Renal cortical epithelial cell (primary cell): ENCODE measurements at places on chromosomes 7 and 10. TPM values are rescaled to one million over a fixed set of nuclear protein-coding genes. Genes with fewer than 3 reads are reported as not detected.

Gene DDC
- total RNA-seq: 2.7 TPM in 1 of 2 replicates, not detected in the other

Gene TAS2R41
- not detected in 2 replicates for total RNA-seq

Gene FAM24B
- total RNA-seq: 5.3 and 6.3 TPM in 2 replicates

Gene ACBD7
- total RNA-seq: 1.3 and 2.4 TPM in 2 replicates

Gene CLRN3
- total RNA-seq: 0.65 TPM in 1 of 2 replicates, not detected in the other

Gene MLXIPL
- 0.15 TPM in 1 of 2 replicates, not detected in the other for total RNA-seq

Gene PRTFDC1
- total RNA-seq: 12.2 and 13.7 TPM in 2 replicates

Gene GJD4
- not detected in 2 replicates for total RNA-seq

Gene VWC2
- not detected in 2 replicates for total RNA-seq

Gene RPEL1
- 0.17 and 0.25 TPM in 2 replicates for total RNA-seq

Gene CRYGN
- total RNA-seq: not detected in 2 replicates

Gene GPNMB
- 11.5 and 120 TPM in 2 replicates for total RNA-seq

Gene PTPRN2
- 0.35 and 1.2 TPM in 2 replicates for total RNA-seq

Gene PRXL2A
- 57.5 and 121 TPM in 2 replicates for total RNA-seq

Gene GATA3
- 0.52 and 3.9 TPM in 2 replicates for total RNA-seq

DNA sequence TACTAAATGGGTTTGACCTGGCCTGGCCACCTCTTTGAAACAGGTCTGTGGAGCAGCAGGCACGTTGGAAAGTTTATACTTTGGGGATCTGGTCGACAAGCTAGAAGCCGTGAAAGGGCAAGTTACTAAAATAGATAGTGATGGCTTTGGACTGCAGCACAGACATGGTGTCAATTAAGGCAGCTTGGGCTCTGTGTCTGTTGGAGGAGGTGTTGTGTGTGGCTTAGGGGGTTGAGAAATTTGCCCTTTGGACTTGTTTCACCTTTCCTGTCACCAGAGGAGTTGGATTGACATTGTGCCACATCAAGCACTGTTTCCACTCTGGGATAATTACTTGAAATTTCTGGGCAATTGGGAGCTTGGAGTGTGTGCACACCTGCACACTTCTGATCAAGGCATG, 251.8 kb upstream of the MKI67 start:
- no peak for DNase-seq

DNA sequence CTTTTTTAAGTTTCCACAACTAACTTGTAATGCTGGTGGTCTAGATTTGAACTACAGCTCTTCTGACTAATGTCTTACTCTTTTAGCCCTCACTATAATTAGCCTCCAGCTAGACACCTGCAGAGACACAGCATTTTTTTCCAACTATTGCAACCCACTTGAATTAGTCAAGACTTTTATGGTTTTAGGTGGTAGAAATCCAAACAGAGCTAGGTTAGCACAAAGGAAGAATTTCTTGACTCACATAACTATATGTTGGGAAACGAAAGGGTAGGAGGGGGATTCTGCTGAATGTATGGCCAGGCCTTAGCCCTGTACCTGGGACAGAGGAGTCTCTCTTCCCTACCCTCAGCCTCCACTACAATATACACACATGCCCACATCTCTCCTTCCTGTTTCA, 586.1 kb downstream of the INHBA start:
- DNase-seq: peak; percentile 75

DNA sequence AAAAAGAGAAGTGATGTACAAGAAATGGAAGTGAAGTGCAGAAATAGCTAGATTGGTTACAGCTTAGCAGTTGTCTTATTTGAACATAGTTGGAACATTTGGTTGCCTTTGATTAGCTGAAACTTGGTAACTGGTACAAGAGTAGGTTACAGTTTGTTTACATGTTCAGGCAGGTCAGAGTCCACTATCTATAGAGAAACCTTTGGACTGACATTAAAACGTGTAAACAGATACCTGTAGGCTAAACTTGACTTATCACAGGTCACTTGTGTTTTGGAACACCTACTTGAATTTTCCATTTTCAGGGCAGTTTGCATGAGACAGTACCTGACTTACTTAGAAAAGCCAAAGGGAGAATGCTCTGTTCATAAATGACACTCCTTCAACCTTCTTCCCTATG, 28.5 kb upstream of the CYP2C8 start:
- DNase-seq: no peak

GRCh38 chr7:78751253-78751652, 702.2 kb downstream of the MAGI2 start:
- no peak for DNase-seq

- DNase-seq: no peak
Measured at GRCh38 chr7:88689821-88690220, 69.7 kb upstream of the ZNF804B start.

DNA sequence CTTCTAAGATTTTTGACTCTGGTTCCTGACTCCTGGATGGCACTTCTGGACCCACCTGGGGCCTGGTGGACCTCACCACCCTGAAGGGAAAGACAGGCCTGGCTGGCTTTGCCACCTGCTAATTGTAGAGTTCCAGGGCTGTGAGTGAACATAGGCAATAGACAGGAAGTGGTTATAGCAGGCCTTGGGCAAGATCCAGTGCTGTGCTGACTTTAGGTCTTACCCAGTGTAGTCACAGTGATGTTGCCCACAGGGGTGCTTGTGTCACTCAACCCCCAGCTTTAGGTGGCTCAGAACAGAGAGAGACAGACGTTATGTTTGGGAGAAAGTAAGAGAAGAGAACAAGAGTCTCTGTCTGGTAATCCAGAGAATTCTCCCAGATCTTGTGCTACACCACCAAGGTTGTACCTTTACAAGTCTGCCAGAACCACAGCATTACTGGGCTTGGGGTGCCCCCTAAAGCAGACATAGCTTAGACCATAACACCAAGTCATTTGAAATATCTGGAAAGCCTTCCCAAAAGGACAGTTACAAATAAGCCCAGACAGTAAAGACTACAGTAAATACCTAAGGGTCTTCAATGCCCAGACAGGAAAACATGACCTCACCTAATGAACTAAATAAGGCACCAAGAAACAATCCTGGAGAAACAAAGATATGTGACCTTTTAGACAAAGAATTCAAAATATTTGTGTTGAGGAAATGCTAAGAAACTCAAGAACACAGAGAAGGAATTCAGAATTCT, 303.4 kb downstream of the PCLO start:
- peak; percentile 42 for DNase-seq

DNA sequence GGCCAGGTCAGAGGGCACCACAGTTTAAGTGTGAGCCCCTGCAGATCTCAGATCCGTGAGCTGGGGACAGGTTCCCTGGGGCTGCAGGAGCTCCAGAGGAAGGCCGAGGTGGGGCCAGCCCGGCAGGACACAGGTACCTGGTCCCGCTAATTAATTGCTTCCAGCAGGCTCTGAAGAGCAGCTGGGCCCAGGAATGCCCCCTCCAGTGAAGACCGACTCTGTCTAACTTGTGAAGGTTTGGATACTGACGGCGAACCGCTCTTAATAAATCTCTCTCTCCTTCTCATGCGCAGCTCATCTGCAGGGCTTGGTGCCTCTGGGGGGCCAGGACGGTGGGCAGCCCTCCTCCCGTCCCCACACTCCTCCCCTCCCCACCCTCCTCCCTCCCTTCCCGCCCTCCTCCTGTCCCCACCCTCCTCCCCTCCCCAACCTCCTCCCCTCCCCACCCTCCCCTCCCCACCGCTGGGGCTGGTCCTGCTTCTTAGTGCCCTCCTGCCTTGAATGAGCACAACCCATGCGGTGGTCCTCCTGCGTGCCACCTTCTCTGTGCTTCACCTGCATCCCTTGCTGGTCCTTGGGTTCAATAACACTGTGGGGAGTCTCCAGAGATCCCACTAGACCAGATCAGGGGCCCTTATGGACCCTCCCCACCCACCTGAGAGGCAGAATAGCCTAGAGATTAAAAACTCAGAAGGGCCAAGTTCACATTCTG, 38.3 kb downstream of the PDGFA start:
- no peak for DNase-seq

DNA sequence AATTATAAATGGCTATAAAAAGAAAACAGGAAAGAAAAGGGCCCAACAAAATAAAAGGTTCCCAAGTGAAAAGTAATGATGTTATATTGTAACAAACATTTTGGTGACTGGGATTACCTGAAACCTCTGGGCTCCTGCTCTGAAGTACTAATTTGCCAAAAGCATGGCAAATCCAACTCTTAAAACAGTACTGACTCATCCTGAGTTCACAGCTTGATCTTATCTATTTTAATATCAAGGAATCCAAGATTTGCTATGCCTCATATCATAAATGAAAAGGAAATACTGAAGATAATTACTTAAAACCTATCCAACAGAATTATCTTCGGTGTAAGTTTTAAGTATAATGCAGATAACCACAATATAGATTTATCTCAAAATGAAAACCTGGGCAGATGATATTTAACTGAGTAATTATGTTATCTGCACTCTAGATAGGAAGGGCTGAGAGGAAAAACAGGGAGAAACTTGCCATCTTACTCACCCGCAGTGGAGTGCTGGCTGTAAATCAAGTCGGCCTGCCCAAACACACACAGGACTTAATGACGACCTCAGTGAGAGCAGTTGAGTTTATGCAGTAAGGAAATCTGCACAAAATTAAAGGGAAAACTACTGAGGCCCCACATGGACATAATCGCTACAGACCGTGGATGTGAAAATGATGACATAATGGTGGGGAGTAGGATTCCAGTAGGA, 48.4 kb downstream of the MPP7 start:
- DNase-seq: peak; percentile 20

DNA sequence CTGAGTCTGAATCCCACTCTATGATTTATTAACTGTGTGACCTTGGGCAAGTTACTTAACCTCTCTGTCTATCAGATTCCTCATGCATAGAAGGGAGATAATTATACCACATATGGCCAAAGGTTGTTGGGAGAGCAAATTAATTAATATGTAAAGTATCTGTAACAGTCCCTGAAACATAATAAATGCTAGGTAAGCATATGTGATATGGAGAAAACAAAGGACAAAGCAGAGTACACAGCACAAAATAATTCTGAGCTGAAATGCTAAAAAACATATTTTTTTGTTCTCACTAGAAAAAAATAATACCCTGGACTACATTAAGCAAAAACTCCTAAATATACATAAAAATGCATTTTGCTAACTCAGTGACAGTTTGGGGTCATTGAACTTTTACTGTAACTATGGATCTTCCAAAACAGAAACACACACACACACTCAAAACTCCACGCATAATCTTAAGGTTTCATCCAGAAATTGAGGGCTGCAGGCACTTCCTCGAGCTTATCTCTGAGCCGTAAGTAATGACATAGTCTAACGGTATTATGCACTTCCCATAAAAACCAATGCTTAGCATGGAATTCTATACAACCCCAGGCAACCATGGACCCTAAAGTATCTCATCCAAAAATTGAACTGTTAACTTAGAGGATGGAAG, 201.7 kb upstream of the PTN start:
- DNase-seq: no peak

DNA sequence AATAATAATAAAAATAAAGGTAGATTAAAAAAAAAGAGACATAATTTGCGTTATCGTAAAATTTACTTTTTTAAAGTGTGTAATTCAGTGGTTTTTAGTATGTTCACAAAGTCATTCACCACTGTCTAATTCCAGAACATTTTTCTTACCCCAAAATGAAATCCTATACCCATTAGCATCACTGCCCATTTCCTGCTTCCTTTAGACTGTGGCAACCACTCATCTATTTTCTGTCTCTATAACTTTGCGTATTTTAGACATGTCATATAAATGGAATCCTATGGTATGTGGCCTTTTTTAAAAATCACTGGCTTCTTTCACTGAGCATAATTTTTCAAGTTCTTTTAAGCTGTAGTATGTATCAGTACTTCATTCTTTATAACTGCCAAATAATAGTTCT, 53.6 kb downstream of the KAT6B start:
- no peak for DNase-seq

DNA sequence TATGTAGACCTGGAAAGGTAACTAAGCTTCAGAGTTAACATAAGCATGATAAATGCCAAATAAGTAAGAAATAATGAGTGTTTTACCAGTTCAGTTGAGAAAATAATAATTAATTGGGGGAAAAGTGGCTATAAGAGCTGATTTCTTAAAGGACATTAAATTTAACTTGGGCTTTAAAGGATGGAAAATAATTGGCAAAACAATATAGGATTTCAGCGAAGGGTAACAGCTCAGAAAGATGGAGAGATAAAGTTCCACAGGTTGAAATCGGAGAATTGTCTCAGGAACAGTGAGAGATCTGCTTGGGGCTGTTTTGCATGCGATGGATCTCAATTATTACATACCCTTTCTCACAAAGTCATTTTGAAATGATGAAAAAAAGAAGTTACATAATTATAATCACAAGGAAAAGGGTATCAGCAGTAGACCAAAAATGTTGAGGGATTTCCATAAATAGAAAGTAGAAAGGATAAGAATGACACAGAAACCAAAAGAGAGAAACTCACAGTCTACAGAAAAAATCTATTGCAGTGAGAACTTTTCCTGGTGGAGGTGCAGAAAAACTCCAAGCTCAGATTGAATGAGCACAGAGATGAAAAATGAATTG, 40.1 kb upstream of the ITGB8 start:
- DNase-seq: no peak

DNA sequence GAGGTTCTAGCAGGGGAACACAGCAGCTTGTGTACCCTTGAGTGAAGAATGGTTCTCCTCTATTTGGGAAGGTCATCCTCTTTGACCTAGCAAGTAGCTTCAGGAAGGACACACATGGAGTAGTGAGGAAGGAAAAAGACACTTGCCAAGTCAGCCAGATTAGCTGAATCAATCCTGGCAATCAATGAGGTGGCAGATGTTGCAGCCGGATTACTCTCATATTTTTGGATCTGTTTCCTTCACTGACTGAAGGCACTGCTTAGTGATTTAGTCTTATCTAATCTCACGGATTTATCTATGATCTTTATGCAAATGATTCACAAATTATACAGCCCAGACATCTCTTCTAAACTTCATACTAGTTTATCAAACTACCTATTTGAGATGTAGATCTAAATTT, 218.8 kb downstream of the GPR158 start:
- DNase-seq: no peak

- peak; percentile 86 for DNase-seq
Measured at GRCh38 chr10:111126077-111126476, 49.2 kb downstream of the ADRA2A start.

GRCh38 chr10:2294739-2295138, 557.4 kb upstream of the ADARB2 start:
- no peak for DNase-seq

- no peak for DNase-seq
Measured at GRCh38 chr7:68065581-68065980, 1068.9 kb downstream of the TYW1 start.

GRCh38 chr7:137337902-137338301, 5.6 kb downstream of the PTN start:
- no peak for DNase-seq

- DNase-seq: no peak
Measured at GRCh38 chr7:141704741-141705140, 2.8 kb upstream of the DENND11 start.

DNA sequence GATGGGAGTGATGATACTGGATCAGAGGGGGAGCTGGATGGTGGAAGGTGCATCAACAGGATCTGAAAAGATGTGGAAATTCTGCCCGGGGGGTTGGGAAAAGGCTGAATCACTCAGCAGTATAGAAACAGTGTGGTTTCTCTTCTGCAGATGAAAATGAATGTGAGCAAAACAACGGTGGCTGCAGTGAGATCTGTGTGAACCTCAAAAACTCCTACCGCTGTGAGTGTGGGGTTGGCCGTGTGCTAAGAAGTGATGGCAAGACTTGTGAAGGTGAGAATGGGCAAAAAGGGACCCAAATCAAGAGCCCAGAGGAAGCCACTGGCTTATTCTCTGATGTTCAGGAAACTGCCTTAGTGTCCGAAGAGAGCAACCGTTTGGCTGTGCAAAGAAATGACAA, 12.9 kb downstream of the OIT3 start:
- no peak for DNase-seq
